ENCODE measurements at places on chromosomes 4 and X.

- no peak for DNase-seq
Observed at GRCh38 chr4:92189146-92189545, 114.6 kb upstream of the GRID2 start.

- no peak for DNase-seq
Observed at GRCh38 chr4:159048166-159048886, 54.6 kb upstream of the RAPGEF2 start.

DNA sequence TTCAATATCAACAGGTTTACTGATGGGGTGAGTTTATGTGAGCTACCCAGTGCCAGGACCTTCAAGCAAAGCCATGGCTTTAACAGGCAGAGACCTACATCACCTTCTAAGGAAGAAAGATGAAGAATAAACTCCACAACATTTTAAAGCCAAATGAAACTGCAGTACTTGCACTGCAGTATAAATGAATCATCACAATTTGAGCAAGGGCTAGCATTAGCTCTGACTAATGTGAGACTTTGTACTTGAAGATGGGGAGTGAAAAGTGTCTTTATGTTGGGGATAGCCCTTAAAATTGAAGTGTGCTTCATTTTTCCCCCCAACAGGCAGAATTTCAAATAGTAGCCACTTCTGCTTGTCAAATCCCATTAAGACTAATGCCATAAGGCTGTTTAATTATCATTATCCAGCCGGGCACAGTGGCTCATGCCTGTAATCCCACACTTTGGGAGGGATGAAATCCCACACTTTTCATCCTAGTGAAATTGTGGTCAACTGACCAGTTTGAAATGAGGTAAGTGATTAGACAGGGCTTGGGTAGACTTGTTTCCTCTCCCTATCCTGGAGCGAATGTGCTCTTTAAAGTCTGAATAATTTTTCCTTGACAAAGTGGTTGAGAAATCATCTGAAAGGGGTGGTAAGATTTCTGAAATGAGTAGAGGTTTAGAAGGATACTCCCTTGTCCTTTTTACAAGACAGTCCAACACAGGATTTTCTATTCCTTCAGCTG is 27.2 kb upstream of the GPR34 start:
- no peak for DNase-seq

- DNase-seq = no peak
Observed at GRCh38 chrX:68492583-68492982, 6.3 kb upstream of the YIPF6 start.

DNA sequence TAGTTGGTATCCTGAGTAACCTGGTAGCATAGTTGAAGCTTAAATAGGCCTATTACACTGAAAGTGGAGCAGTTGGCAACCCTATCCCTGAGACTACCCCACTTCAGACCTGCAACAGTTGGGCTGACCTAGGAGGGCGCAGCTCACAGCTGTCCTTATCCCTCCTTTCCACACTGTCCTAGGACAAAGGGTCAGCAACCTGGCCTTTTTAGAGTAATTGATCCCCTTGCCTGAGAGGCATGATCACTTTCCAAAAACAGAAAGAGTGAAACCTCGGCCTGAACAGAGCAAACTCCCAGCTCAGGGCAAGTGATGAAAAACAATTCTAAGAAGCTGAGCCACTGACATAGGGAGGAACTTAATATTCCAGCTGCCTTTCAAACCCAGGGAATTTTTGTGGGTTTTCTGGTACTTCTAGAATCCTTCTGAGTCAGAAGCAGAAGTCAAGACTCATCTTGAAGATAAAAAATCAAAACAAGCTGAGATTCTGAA is 94.9 kb upstream of the MYOZ2 start:
- DNase-seq = no peak

Measured in stimulated activated CD8-positive, alpha-beta memory T cell treated with anti-CD3 and anti-CD28 coated beads, Interleukin-12 subunit alpha, Interleukin-12 subunit beta, amount 100 ng/mL, for 1 hour (primary cell).